Endothelial cell (in vitro differentiated cells): ENCODE measurements at places on chromosomes 3 and 15.
A peak's percentile ranks its signal among the peaks of the same experiment; 100 is the strongest.

DNA sequence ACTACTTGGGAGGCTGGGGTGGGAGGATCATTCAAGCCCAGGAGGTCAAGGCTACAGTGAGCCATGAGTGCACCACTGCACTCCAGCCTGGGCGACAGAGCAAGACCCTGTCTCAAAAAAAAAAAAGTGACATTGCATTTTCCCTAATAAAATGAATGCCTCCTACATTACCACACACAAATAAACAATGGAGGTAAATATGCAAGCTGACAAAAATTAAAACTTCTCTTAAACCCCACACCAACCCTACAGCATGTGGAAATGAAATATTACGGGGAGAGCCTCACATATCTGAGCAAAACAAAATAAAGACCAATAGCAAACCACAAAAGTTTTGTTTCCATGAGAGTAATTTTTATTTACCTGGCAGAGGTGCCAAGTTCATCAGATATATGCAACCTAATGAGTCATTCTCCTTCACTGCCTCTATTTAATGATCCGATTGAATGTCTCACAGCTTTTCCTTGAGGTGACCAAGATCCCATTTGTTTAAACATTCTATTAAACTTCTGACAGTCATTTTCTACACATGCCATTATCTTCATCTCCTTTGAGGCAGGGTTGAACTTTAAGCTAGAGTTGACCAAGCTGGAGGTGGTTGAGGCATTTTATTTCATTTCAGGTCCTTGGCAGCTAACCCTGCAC, 9.4 kb upstream of the CAV3 start:
- no peak for DNase-seq

GRCh38 chr3:4426782-4427344, 40.2 kb downstream of the SUMF1 start:
- DNase-seq, result no peak

DNA sequence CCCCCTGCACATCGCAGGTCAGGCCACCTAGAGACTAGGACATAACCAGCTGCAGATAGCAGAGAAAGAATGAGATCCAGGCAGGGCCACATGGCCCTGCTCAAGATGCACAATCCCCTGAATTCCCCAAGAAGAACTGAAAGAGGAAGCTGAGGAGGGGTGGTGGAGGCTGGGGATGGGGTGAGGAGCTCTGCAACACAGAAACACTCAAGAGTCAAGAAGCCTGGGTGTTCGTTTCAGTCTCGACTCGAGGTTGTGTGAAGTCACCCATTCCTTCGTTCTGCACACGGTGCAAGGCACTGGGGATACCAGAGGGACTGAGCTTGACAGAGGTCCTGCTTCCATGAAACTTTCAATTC, 62.0 kb downstream of the TLE3 start:
- DNase-seq, result no peak

DNA sequence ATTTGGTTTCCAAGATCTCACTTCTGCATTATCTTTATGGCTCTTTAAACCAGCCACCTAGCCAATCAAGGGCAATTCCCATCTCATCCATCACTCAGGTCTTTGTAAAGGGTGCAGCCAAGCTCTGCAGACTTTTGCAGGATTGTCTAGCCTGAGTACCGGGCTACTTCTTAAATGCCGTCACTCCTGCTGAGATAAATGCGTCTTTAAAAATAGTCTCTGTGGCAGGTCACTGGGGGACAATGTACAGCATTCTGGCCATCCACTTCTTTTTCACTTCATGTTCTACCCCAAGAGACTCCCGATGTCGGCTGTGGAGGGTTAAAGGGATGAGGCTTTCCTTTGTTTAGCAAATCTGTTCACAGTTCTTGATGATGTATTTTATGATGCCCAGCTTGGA, 194.7 kb downstream of the SV2B start:
- DNase-seq, result no peak

GRCh38 chr3:154794814-154795445, 285.2 kb upstream of the MME start:
- no peak for DNase-seq

DNA sequence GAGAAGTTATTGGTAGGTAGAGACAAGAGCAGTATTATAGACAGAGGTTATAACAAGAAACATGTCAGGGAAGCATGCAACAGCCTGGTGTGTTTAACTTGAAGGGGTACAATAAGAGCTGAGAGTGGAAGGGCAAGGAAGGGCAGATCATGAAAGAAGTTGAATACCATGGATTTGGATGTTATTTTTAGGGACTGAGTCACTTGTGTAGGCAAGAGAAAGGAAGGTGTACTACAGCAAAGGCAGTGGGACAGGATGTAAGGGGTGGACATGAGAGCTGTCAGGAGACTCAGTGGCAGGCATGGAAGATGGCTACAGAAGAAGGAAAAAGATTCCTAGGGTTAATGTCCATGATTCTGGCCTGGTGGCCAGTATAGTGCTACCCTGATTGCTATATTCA, 66.4 kb downstream of the TFG start:
- no peak for DNase-seq

DNA sequence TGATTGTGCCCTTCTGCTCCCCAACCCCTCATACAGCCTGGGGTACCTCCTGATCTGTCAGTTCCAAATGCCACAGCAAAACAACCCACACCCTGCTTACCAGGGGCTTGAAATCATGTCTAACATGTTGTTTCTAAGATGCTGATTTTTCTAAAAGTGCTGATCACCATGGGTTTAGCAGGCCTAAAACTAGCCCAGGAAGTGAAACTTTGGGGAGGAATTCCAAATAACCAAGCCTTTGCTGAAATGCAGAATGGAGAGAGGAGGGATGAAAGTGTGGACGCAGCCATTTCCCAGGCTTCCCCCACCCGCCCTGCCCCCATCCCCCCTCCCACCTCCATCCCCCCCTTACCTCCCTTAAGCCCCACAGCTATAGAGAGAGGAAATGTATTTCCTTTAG, 2.0 kb upstream of the HRH1 start:
- DNase-seq, result no peak

- DNase-seq, result no peak
Measured at GRCh38 chr3:125087768-125088391, 32.1 kb upstream of the HEG1 start.

- DNase-seq, result peak; percentile 61
Measured at GRCh38 chr15:51737522-51738305, at the start of gene LYSMD2. LYSMD2 (minus strand) TSS chr15:51737655; CDS start chr15:51737622, 33 bp downstream.

- peak; percentile 70 for DNase-seq
Measured at GRCh38 chr3:169218314-169218983, 445.1 kb downstream of the MECOM start.

DNA sequence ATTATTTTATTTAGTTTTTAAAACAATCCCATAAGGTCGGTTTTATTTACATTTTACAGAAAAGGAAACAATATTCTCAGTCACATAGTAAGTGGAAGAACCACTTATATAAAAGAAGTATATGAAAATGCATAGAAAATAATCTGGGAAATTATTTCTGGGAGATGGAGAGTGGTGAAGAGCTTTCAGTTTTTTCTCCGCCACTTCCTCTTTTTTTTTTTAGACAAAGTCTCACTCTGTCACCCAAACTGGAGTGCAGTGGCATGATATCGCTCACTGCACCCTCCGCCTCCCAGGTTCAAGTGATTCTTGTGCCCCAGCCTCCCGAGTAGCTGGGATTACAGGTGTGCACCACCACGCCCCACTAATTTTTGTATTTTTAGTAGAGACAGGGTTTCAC, 21.2 kb downstream of the RAD51 start:
- no peak for DNase-seq

- DNase-seq, result no peak
Measured at GRCh38 chr15:37537802-37538201, 396.6 kb upstream of the TMCO5A start.

GRCh38 chr3:99925584-99926230, 108.0 kb downstream of the CMSS1 start:
- DNase-seq, result no peak

DNA sequence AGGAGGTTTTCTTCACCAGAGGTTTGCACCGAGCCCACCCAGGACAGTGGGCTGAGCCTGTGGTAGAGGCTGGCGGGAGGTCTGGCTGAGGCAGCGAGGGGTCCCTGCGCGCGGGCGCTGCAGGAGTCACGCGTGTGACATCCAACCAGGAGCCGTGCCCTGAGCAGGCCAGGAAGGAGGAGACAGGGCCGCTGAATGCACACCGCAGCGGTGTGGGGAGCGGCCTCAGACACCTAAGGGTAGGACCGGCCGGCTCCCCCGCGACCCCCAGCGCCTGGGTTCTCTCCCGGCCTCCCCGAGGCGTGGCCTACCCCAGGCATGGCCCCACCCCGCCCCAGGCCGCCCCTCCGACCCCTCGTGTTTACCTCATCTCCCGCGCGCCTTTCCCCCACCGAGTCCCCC, 412 bp downstream of the SLC41A3 start:
- peak; percentile 40 for DNase-seq

DNA sequence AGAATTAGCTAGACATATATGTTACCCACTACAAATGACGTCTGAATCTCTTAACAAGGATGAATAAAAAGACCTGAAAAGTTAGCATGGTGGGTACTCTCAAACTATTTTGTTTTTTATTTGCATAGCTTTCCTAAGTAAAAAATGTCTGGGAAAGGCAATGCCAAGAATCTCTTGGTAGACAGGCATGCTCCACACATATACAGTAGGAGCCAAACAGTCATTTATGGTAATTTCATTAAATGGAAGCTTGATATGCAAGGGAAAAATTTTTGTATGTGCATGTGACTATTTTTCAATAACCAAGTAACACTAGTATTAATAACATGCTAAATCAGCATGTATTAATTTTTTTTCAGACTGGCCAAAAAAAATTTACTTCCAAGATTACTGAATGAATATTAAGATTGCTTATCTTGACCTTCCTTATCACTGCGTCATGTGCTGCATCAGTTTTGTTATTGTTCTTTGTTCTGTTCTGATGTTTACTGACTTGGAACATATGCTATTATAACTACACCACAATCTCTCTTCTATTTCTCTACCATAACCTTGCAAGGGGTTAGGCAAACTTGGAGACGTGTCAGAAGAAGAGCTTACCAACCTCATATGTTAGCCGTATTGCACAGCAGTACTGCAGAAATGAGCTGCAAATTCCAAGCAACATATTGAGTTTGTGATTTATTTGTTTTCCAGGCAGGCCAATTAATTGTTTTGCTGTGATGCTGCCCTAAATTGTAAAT, 255.3 kb downstream of the RBMS3 start:
- no peak for DNase-seq

GRCh38 chr3:128174675-128175590, 21.7 kb downstream of the EEFSEC start:
- no peak for DNase-seq

- no peak for DNase-seq
Measured at GRCh38 chr3:177521305-177521704, 324.0 kb upstream of the TBL1XR1 start.

DNA sequence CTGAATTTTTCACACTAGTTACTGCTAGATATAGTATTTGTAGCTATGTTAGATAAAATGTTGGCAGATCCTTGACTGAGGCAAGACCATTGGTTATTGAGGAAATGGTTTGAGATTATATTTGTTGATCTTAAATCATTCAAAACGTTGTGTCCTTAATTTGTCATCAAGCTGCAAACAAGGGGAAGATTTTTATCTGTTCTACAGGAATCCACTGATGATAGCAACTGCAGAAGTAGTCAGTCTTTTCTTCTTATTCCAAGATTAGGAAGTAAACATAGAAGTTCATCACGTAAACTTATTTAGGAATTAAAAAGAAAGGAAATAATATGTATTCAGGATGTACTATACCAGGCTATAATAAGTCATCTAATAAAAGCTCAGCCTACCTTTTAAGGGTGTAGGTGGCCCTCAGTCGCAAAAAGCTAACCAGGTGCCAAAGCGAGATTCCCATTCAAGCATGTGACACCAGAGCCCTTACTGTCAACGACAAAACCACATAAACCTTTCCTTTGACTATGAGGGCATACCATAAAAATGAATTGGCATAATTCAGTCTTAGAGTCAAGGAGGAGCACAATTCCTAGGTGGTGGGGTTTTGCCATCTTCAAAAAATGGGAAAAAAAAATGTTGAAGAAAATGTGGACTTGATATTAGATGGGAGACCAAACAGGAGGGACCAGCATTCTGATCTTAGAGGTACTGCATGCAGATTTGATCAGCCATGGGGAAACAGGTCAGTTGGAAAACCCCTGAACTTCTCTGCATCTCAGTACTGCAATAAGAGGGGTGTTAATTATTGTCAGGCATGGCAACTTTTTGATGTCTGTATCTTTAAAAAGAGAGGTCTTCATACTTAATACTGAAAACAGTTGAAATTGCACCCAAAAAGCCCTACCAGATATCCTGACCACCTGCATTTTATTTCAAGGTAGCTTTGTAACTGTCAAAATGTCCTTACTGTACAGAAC, 212.5 kb upstream of the UBE2E1 start:
- no peak for DNase-seq

GRCh38 chr3:141926929-141927328, 50.5 kb downstream of the ATP1B3 start:
- no peak for DNase-seq

- no peak for DNase-seq
Measured at GRCh38 chr3:136802481-136802996, 16.4 kb upstream of the SLC35G2 start.

GRCh38 chr15:98853161-98853560, 154.4 kb downstream of the PGPEP1L start:
- peak; percentile 82 for DNase-seq

GRCh38 chr3:43620831-43621655, 768 bp downstream of the ANO10 start:
- DNase-seq, result peak; percentile 34

DNA sequence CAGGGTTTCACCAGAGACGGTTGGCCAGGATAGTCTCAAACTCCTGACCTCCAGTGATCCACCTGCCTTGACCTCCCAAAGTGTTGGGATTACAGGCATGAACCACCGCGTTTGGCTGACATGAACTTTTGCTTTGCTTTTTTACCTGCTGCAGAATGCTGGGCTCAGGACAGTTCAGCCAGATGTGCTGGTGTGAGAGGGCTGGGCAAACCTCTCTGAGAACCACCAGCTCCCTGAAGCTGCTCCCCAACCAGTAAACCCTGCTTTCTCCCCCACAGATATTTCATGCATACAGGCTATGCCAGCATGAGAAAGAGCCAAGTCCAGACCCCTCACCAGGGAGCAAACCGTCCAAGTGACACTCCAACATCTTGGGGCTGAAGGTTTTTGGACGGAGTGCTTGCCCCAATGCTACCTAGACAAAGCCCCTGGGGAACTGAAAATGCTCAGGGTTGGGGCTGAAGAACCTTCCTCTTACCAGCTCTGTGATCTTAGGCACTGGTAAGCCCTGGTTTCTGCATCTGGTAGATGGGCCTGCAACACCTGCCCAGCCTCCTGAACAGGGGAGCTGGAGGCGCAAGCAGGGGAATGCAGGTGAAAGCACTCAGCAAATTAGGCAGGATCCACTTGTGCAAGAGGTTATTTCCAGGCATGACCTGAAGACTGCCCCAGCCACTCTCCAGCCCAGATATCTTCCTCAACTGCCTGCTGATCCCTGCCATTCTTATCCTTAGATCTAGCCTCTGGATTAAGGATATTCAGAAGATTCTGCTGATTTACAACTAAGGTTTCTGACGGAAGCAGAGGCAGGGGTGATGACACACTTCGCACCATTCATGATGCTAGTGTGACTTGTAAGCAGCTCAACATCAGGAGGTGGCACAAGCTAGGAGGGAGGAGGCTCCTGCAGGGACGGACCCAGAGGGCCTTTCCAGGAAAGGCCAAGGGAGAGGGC, 78.8 kb downstream of the TLE3 start:
- no peak for DNase-seq

GRCh38 chr3:16496408-16497222, 16.9 kb downstream of the RFTN1 start:
- DNase-seq, result no peak
